ENCODE measurements at places on chromosomes 12 and 14. TPM values are rescaled to one million over a fixed set of nuclear protein-coding genes. Genes with fewer than 3 reads are reported as not detected.

The KRT1 gene
- total RNA-seq: 2.9 TPM

The TBC1D30 gene
- 17.1 TPM for total RNA-seq

The CLEC6A gene
- not detected for total RNA-seq

The ESR2 gene
- total RNA-seq: 0.26 TPM

The ACADS gene
- total RNA-seq: 36.9 TPM

The ALDH1L2 gene
- 5.1 TPM for total RNA-seq

The HOXC12 gene
- total RNA-seq: not detected

The CCDC177 gene
- not detected for total RNA-seq

The SLC25A21 gene
- total RNA-seq: 1.6 TPM

The TEX52 gene
- not detected for total RNA-seq

The BMP4 gene
- total RNA-seq: 44.2 TPM

The SLC2A14 gene
- 1.1 TPM for total RNA-seq

The ABCD2 gene
- 0.63 TPM for total RNA-seq

The FGF6 gene
- not detected for total RNA-seq

The FAIM2 gene
- total RNA-seq: 13.0 TPM

The ADSS1 gene
- 49.3 TPM for total RNA-seq

The CLEC4C gene
- not detected for total RNA-seq

The TSPAN11 gene
- total RNA-seq: 6.7 TPM

The ANKRD52 gene
- 64.6 TPM for total RNA-seq

The PDE3A gene
- total RNA-seq: 8.5 TPM

The B4GALNT1 gene
- total RNA-seq: 1.3 TPM

The CFAP54 gene
- 0.86 TPM for total RNA-seq

The MYF6 gene
- not detected for total RNA-seq

The GPR132 gene
- 3.7 TPM for total RNA-seq

The KCNJ8 gene
- 15.0 TPM for total RNA-seq

The PKP2 gene
- total RNA-seq: 39.3 TPM

The PIWIL1 gene
- 0.12 TPM for total RNA-seq

The DIABLO gene
- 48.1 TPM for total RNA-seq

The PPP1R1A gene
- 17.2 TPM for total RNA-seq

The KRT74 gene
- total RNA-seq: not detected

The ITGB7 gene
- 5.8 TPM for total RNA-seq

The DPPA3 gene
- total RNA-seq: not detected

The C12orf56 gene
- total RNA-seq: 0.52 TPM

The ERBB3 gene
- 228 TPM for total RNA-seq

The PCED1B gene
- total RNA-seq: 9.5 TPM

The USP15 gene
- total RNA-seq: 35.7 TPM

The ALX1 gene
- not detected for total RNA-seq

The PSEN1 gene
- total RNA-seq: 91.9 TPM

The EML5 gene
- total RNA-seq: 1.7 TPM

The TNFRSF1A gene
- total RNA-seq: 155 TPM

The KRT2 gene
- total RNA-seq: not detected

The ADCY4 gene
- 29.0 TPM for total RNA-seq

The ABCD4 gene
- total RNA-seq: 59.4 TPM

Measured in mucosa of gallbladder (tissue), 1 donor.